ENCODE measurements at places on chromosomes 4 and X. TPM values are rescaled to one million over a fixed set of nuclear protein-coding genes. Genes with fewer than 3 reads are reported as not detected.

Gene SUPT20HL1
- not detected for total RNA-seq

Gene IBSP
- not detected for total RNA-seq

Gene YTHDC1
- 51.9 TPM for total RNA-seq

Gene NUDT11
- total RNA-seq: 0.18 TPM

Gene NXF2
- total RNA-seq: not detected

Gene VAMP7
- total RNA-seq: 20.9 TPM

Gene GJB1
- not detected for total RNA-seq

Gene VGLL1
- total RNA-seq: not detected

Gene NAT8L
- total RNA-seq: 12.5 TPM

Gene STK26
- total RNA-seq: 1.5 TPM

Gene HPGD
- total RNA-seq: 2.3 TPM

Gene TEC
- 1.8 TPM for total RNA-seq

Gene ETDB
- total RNA-seq: not detected

Gene MAGED4B
- 2.2 TPM for total RNA-seq

Gene CTAG2
- not detected for total RNA-seq

Gene NHSL2
- 6.1 TPM for total RNA-seq

Gene STBD1
- 27.2 TPM for total RNA-seq

Gene GABRQ
- not detected for total RNA-seq

Gene TSPAN6
- 10.1 TPM for total RNA-seq

Gene GPR119
- total RNA-seq: not detected

Gene CTPS2
- total RNA-seq: 6.2 TPM

Gene CITED1
- total RNA-seq: 1.7 TPM

Gene USP26
- not detected for total RNA-seq

Gene GAGE2A
- total RNA-seq: not detected

Gene P2RY10
- total RNA-seq: 0.56 TPM

Gene P2RY4
- total RNA-seq: 0.16 TPM

Gene AMTN
- total RNA-seq: not detected

Gene RAB33A
- 19.2 TPM for total RNA-seq

Gene NWD2
- total RNA-seq: 1.6 TPM

Gene RNF128
- 1.1 TPM for total RNA-seq

Gene XAGE1A
- total RNA-seq: not detected

Gene BTK
- total RNA-seq: 5.9 TPM

Gene PPEF1
- total RNA-seq: 1.4 TPM

Gene CENPVL1
- total RNA-seq: not detected

Gene PDE5A
- 7.6 TPM for total RNA-seq

Gene ASB9
- 1.4 TPM for total RNA-seq

Gene DTHD1
- 0.10 TPM for total RNA-seq

Gene SLBP
- 15.8 TPM for total RNA-seq

Gene IL1RAPL1
- 1.7 TPM for total RNA-seq

Gene GLRA2
- not detected for total RNA-seq

Gene PWWP3B
- total RNA-seq: 3.2 TPM

Gene ZNF674
- 2.2 TPM for total RNA-seq

Gene AVPR2
- total RNA-seq: 3.7 TPM

Gene CXCL3
- 0.88 TPM for total RNA-seq

Gene FGFR3
- total RNA-seq: 1.6 TPM

Gene AFP
- not detected for total RNA-seq
